ENCODE measurements at places on chromosomes 5 and 9. TPM values are rescaled to one million over a fixed set of nuclear protein-coding genes. Genes with fewer than 3 reads are reported as not detected.

GRCh38 chr5:54885636-54886035, 99.8 kb downstream of the ESM1 start:
- DNase-seq: no peak

DNA sequence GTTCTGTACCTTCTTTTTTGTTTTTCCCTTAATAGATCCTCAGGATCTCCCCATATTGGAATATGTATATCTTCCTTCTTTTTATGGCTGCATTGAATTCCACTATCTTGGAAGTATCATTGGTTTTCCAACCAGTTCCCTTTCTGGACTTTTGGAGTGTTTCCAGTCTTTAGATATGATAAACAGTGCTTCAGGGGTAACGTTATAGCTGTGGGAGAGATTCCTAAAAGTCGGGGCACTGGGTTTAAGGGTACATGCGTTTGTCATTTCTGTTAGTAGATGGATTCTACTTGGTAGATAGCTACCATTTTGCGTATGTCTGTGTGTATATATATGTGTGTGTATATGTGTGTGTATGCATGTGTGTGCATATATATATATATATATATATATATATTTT, 42.0 kb downstream of the EXOSC2 start:
- DNase-seq: no peak

DNA sequence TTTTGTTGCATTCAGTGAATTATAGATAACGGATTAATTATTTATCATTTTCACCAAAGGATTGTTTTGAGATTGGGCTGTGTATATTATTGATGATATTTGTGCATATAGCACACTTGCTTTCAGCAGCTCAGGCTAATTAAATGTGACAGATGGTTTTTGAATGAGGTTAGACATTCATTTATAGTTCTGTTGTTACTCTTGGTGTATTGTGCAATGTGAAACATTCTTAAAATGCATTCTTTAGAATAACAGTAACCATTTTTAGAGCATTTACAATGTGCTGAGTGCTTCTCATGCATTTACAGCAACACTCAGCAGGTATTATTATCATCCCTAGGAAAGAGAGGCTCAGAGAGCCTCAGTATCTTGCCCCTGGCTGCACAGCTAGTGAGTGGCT, 23.8 kb downstream of the NANS start:
- peak; percentile 59 for DNase-seq

DNA sequence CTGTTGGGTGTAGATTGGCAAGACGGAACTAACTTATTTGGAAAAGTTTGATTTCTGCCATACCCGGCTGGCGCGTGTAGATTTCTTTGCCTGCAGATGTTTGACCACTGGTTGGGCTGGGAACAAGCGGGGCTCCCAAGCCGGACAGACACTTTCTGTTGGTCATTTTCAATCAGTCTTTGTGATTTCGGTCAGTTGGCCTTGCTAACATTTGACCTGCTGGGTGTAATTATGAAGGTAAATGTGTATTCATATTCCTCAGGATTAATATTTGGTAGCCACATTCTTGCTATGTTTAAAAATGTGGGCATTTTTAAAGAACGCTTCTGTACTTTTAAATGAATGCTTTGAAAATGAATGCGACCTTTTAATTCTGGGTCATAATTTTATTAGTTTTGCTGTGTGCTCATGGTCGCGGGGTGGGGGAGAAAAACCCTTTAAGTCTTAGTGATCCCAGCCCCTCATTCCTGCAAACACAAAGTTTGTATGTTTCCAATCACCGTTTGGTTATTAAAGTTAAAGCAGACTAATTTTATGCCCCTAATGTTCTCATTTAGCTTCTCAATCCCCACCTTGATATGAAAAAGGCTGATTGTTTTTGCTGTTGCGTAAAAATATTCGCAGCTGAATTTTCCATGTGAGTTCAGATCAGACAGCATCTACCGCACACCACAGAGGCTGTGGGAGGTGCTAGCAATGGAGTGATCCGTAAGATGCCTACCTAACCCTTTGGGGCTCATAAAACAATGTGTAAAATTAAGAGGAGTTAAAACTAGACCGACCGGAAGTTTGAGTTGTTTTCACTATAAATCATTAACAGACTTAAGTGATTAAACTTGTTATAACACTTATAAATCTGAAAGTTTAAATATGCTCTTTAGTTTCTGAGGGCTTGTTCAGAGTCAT, 1.5 kb downstream of the RASGRF2 start:
- no peak for DNase-seq

DNA sequence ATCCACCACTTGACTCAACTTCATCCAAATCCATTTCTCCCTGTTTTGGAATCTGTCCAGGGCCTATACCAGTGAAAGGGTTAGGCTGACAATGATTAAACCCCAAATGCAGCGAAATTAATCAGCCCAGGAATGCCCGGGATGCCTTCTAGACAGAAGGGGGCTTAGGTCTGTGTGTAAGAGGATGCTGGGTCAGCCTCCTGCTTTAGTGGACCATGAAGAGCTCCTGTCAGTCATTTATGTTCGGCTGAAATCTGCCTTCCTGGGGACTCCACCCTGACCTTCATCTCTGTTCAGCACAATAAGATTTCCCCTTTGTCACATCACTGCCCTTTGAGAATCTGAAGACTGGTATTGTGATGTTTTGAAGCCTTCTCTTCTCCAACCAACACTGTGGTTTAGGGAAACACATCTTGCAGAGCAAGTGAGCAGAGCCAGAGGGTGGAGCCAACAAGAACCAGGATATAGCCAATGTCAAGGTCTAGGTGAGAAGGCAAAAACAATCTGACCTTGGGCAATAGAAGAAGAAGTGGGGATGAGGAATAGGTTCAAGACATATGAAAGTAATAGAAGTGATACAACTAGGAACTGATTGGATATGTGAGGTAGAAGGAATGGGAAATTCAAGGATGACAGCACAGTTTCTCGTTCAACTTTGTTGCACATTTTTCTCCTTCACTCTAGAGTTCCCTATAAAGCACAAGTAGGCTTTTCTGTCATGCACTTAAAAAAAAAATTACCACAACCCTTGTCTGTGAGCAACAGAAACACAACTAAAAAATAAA, 234.4 kb downstream of the ARHGAP26 start:
- no peak for DNase-seq

DNA sequence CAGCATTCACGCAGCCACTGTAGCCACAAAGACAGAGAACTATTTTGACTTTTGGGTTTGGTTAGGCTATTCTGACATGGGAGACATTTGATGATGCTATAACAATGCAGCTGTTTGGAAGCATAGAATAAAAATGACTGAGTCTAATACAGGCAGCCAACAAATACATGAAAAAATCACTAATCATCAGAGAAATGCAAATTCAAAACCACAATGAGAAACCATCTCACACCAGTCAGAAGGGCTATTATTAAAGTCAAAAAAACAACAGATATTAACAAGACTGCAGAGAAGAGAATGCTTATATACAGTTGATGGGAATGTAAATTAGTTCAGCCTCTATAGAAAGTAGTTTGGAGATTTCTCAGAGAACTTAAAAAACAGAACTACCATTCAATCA, 107.1 kb upstream of the POC5 start:
- no peak for DNase-seq

DNA sequence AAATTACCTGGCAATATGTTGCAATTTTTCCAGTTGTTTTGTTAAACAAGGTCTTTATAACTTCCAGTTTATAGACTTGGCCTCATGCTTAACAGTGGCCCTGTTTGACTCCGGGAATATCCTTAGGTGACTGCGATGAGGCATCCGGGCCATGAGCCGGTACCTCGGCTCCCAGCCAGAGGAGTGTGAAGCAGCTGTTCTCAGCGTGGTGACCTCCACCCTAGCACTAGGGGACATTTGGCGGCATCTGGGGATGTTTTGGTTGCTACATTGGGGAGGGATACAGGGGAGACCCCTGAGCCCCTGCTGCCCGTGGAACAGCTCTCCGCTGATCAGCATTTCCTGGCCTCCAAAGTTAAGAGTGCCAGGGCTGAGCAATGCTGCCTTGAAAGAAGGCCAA, 533.4 kb downstream of the IRX1 start:
- no peak for DNase-seq

Gene NEUROG1
- total RNA-seq: not detected

Gene CD274
- total RNA-seq: 20.5 TPM

Gene SH3TC2
- 9.1 TPM for total RNA-seq

All from HFFc6 (cell line).